ENCODE measurements at places on chromosomes 6 and 20.

GRCh38 chr6:72216222-72217068 lies 330.1 kb downstream of the RIMS1 start:
- DNase-seq = no peak

DNA sequence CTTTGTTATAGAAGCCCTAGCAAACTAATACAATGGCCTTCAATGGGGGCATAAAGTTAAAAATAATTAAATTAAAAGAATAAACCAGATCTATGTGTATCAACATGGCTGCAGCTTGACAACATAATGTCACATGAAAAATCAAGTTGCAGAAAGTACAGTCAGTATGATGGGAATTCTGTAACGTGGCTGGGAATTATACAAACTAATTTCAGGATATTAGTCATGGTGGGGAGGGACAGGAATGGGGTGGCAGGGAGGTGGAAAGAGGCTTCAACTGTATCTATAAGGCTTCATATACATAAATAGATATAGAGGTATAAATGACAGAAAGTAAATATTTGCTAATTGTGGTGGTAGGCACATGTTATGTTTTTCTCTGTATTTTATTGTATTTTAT lies 107.1 kb downstream of the UNC5CL start:
- DNase-seq = no peak

DNA sequence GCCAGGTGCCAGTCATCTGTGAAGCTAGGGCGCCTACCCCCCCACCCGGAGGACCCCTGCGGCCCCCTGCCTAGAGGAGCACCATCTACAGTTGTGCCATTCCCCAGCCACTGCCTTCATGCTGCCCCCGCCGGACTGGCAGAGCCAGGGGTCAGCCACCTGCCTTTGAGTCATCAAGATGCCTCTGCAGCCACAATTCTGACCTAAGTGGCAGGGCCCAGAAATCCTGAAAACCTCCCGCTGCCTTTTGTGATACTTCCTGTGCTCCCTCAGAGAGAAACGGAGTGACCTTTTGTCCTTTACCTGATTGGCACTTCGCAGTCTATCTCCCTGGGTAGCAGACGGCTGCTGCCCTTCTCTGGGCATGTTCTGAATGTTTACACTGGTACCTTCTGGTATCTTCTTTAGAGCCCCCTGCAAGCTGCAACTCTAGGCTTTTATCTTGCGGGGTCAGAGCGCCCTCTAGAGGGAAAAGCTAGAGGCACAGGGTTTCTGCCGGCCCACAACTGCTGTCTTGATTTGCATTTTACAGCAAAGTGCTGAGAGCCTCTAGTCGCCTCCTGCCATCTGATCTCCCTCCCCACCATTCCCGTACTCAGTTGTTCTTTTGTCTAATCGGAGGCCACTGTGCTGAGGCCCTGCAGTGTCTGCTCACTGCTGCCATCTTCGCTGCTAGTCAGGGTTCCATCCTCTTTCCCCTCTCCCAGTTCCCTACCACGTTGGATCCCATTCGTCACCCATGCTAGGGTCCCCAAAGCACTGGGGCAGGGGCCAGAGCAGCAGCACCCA lies 26.9 kb downstream of the SPATA2 start:
- peak; percentile 49 for DNase-seq

- no peak for DNase-seq
These were observed 77.5 kb upstream of the BEND3 start for GRCh38 chr6:107192830-107193229.

- no peak for DNase-seq
These were observed 24.9 kb downstream of the RNF144B start for GRCh38 chr6:18412068-18412467.

GRCh38 chr6:43773050-43773979 lies 3.3 kb downstream of the VEGFA start:
- DNase-seq = peak; percentile 29

- DNase-seq = no peak
These were observed 12.4 kb downstream of the PXMP4 start for GRCh38 chr20:33707668-33708067.

DNA sequence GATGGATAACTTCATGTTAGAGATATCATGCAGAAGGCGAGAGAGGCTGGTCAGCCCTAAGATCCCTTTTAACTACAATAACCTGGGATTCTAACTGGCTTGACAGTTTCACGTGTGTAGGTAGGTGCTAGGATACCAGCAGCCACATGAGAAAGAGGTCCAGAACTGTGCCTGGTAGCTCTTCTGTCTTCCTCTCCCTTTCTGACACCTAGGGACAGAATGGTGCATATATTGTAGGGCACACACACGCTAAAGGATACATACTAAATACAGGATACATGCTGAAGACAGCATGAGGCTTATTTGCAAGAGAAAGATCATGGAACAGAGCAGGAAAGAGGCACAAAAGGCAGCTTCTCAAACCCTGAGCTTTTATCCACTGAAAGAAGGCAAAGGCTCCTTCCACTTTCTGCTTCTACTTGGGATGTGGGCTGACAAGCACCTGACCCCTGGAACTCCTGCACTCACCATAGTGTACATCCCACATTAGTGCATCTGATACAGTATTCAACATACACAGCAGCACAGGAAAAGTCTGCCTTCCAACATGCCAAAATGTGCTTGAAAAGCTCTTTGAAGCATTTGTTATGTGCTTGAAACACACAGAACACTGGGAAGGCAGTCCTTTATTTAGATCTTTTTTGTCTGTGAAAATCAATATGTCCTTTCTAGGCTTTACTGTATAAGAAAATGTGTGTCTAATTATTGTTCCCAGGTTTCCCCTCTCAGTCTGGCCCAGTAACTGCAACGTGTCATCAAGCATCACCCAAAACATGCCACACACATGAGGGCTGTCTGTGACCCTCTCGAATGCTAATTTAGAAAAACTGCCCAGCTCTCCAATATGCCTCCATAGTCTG lies 3.2 kb downstream of the SLC22A23 start:
- DNase-seq = no peak

GRCh38 chr20:17875106-17875980 lies 93.3 kb downstream of the SNX5 start:
- no peak for DNase-seq

GRCh38 chr6:153003366-153003690 lies 819 bp upstream of the MTRF1L start:
- DNase-seq = no peak

All from progenitor cell of endocrine pancreas (in vitro differentiated cells).